ENCODE measurements at places on chromosomes 7 and 10.

DNA sequence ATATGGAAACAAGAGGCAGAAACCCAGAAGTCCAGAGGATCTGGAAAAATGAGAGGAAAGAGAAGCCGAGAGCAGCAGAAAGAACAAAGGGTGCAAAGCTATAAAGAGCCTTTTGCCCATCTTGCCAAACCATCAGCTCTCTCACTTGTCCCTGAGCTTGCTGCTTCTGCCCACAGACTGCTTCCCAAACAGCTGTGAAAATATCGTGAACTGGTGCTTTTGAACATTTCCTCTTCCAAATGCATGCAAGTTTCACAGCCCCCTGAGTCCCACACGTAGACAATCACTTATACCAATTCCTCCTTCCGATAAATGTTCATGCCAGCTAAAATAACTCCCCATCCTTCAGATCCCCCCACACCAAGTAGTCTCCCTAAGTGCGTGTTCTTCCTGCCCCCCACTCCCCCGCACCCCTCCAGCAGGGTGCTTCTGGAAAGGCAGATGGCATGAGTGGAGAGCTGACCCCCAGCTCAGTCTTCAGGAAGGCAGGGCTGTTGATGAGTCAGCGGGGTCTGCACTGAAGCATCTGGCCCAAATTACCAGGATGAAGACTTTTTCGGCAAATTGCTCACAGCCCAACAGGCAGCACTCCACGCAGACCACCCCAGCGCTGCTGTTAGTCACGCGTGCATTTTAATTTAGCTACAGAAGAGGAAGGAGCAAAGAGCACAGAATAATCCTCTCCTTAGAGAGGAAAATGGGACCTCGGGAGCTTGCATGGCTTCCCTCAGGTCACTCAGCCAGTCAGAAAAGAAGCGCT is 76.1 kb upstream of the KCNMA1 start:
- no peak for DNase-seq

DNA sequence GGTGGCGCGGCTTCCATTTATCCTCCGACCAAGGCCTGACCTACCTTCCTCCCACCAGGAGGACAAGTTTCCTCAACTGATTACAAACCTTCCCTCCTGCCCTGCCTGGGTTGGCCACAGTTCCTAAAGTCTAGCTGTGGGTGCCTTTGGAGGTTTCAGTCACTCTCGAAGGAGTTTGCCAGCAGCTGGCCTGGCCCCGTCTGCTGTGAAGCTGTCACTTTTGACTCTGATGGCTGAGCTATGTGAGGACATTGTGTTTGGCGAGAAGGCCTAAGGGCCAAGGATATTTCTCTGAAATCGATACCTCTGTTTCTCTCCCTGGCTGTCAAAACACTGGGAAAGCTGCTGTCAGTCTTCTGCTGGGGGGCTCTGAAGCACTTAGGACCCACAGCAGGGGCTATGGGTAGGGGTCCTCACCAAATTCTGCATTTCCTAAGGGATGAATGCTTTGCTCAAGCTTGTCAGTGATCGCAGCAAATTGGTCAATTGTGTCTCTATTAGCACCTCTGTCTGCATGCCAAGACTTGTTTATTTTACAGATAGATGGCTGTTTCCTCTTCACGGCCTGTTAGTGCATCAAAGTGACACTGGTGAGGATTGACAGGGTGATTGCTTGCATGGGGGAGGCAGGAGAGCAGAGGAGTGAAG is 31.9 kb upstream of the SAMD8 start:
- DNase-seq: no peak

GRCh38 chr7:37438906-37439652 is 9.6 kb downstream of the ELMO1 start:
- DNase-seq: no peak

DNA sequence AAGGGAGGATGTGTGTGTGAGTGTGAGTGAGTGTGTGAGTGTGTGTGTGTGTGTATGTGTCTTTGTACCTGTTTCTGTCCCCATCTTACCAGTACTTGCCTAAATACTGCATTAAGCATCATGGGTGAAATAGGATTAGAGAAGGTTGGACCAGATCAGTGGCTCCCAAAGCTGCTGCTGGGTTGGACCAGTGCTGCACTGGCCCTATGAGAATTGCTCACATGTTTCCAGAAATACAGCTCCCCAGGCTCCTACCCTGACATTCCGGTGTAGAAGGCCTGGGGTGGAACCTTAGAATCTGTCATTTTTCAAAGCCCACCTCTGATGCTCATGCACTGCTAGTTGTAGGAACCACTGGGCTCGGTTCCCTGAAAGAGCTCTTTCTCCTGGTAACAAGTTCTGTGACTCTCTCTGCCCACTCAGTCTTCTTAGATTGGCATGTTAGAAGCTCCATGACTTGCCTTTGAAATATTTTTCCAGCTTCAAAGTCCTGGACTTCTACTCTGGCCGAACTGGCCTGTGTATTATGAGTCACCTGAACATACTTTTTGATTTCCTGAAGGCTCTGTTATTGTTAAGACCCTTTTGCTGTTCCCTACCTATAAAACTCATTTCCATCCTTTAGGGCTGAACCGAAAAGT is 224.7 kb downstream of the CUX1 start:
- DNase-seq: peak; percentile 85

DNA sequence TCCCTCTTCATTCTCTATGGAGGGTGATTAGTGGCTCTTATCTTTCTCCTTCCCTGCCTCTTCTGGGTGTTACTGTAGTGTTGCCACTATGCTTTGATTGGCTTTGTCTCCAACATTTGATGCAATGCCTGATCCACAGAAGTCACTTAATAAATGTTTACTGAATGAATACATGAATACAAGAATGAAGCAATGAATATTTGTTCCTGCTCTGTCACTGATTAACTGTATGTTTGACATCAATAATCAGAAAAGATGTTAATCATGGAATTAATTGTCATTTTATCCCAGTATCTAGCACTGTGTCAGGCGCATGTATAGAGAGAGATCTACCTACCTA is 4.3 kb downstream of the ANK3 start:
- peak; percentile 9 for DNase-seq

- no peak for DNase-seq
Measured at GRCh38 chr7:156651474-156651873, 10.9 kb downstream of the RNF32 start.

GRCh38 chr10:96532523-96532922 is 18.8 kb upstream of the TLL2 start:
- DNase-seq: no peak

- DNase-seq: peak; percentile 95
Measured at GRCh38 chr10:29784175-29784773, 149.5 kb upstream of the SVIL start.

GRCh38 chr7:12979181-12979580 is 291.7 kb downstream of the ARL4A start:
- peak; percentile 65 for DNase-seq

All from kidney tubule cell (primary cell).